Activated naive CD8-positive, alpha-beta T cell treated with anti-CD3 and anti-CD28 coated beads for 36 hours (primary cell): ENCODE measurements at places on chromosomes 12 and 14.

GRCh38 chr12:27244689-27245488, 803 bp downstream of the STK38L start:
- DNase-seq: no peak

GRCh38 chr14:104318558-104319490, 180.4 kb downstream of the KIF26A start:
- no peak for DNase-seq

DNA sequence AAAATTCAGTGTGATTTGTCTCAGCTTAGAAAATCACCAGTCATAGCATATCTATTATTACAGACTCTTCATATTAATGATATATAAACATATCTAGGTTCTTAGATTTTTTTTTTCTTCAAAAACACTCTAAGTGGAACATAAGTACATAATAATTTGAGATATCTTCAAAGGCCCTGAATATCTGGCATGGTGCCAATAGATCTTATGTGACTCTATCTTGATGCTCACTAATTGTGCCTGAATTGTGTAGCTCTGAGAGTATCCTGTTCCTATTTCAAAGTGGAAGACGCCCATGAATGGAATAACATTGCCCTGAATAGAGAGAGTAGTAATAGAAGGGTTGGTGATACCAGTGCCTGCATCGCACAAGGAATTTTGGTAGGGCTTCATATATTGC, 1312.7 kb upstream of the USP15 start:
- no peak for DNase-seq

GRCh38 chr12:21429994-21430393, 7.5 kb upstream of the PYROXD1 start:
- DNase-seq: no peak

- no peak for DNase-seq
These were observed 33.8 kb upstream of the SMUG1 start for GRCh38 chr12:54222609-54223008.

- no peak for DNase-seq
These were observed 19.9 kb downstream of the FUT8 start for GRCh38 chr14:65432361-65432948.

DNA sequence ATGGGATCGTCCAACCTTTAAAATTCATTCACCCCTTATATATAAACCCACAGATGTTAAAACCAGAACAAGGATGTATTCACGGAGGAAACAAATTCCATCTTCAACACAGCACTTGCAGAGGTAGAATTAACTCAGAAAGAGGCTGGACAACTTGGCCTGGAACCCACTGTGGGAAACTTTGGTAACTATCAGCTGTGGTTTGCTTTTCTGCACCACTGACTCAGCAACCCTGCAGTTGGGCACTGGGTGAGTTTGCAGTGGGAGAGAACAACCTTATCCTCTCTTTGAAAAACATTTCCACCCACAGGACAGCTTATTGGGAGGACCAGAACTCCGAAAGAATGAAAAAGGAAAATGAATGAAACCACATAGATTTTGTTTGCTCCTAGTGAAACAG, 66.3 kb downstream of the ZNF664 start:
- DNase-seq: no peak

DNA sequence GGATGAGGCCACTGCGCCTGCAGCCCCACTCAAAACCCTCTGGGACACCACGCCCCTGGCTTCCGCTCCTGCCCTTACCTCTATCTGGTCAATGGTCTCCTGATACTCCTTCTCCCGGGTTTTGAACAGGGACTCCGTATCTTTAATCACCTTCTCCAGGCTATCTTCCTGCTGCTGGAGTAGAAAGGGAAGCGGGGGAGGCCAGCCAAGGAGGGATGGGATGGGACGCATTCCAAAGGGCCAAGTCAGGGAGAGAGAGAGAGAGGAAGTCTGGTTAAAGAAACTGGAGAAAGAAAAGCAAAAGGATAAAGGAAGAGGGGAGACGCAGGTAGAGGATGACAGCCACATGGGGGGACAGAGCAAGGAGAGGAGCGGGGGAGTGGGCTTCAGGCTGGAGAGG, 7.9 kb downstream of the IFFO1 start:
- DNase-seq: no peak
